ENCODE measurements at places on chromosomes 5 and 9. TPM values are rescaled to one million over a fixed set of nuclear protein-coding genes. Genes with fewer than 3 reads are reported as not detected.

CATSPER3 gene
- not detected for total RNA-seq

ACOT12 gene
- not detected for total RNA-seq

CRHBP gene
- 0.58 TPM for total RNA-seq

FBN2 gene
- total RNA-seq: 41.2 TPM

BTNL3 gene
- not detected for total RNA-seq

PTGR1 gene
- total RNA-seq: 89.2 TPM

SH3PXD2B gene
- 41.1 TPM for total RNA-seq

SLCO6A1 gene
- total RNA-seq: not detected

ZNF618 gene
- total RNA-seq: 20.7 TPM

CD74 gene
- 24.3 TPM for total RNA-seq

LURAP1L gene
- total RNA-seq: 10.8 TPM

NMUR2 gene
- 0.87 TPM for total RNA-seq

LCN1 gene
- not detected for total RNA-seq

PITX1 gene
- total RNA-seq: not detected

CAMSAP1 gene
- total RNA-seq: 37.7 TPM

SLC36A2 gene
- total RNA-seq: not detected

INSYN2B gene
- 3.0 TPM for total RNA-seq

NR2F1-AS1 gene
- 23.0 TPM for total RNA-seq

TMEM174 gene
- total RNA-seq: not detected

SEMA6A gene
- total RNA-seq: 9.3 TPM

SUSD3 gene
- not detected for total RNA-seq

PRR16 gene
- 1.2 TPM for total RNA-seq

OR1J2 gene
- total RNA-seq: not detected

PIP5KL1 gene
- total RNA-seq: 3.9 TPM

NPR3 gene
- 0.70 TPM for total RNA-seq

HMMR gene
- total RNA-seq: 8.6 TPM

PKD2L2 gene
- total RNA-seq: not detected

ST6GALNAC4 gene
- total RNA-seq: 80.3 TPM

KCNIP1 gene
- total RNA-seq: 0.76 TPM

ZNF483 gene
- 2.7 TPM for total RNA-seq

COL5A1 gene
- 185 TPM for total RNA-seq

INSL6 gene
- not detected for total RNA-seq

HMCN2 gene
- total RNA-seq: not detected

EXOSC2 gene
- total RNA-seq: 17.4 TPM

ABLIM3 gene
- 57.9 TPM for total RNA-seq

SLC2A6 gene
- total RNA-seq: 70.5 TPM

SCGB3A1 gene
- total RNA-seq: not detected

OTP gene
- not detected for total RNA-seq

MYMK gene
- total RNA-seq: not detected

CCDC180 gene
- 3.4 TPM for total RNA-seq

PRSS3 gene
- total RNA-seq: 26.8 TPM

RCL1 gene
- 10.7 TPM for total RNA-seq

DMRT2 gene
- total RNA-seq: not detected

MAP1B gene
- 401 TPM for total RNA-seq

FAM151B gene
- 3.8 TPM for total RNA-seq

NUTM2G gene
- total RNA-seq: not detected

ORM2 gene
- total RNA-seq: not detected

PCDHA1 gene
- total RNA-seq: 0.06 TPM

EGFLAM gene
- 1.2 TPM for total RNA-seq

FAT2 gene
- total RNA-seq: 0.10 TPM

SPATA31E1 gene
- not detected for total RNA-seq

SPINK4 gene
- not detected for total RNA-seq

CDH18 gene
- total RNA-seq: 0.41 TPM

PCDHAC2 gene
- not detected for total RNA-seq

GABRA6 gene
- not detected for total RNA-seq

KIF12 gene
- 5.3 TPM for total RNA-seq

IL4 gene
- total RNA-seq: not detected

LCN15 gene
- not detected for total RNA-seq
